CD4-positive, alpha-beta T cell (primary cell): ENCODE measurements at places on chromosomes 4 and X.

DNA sequence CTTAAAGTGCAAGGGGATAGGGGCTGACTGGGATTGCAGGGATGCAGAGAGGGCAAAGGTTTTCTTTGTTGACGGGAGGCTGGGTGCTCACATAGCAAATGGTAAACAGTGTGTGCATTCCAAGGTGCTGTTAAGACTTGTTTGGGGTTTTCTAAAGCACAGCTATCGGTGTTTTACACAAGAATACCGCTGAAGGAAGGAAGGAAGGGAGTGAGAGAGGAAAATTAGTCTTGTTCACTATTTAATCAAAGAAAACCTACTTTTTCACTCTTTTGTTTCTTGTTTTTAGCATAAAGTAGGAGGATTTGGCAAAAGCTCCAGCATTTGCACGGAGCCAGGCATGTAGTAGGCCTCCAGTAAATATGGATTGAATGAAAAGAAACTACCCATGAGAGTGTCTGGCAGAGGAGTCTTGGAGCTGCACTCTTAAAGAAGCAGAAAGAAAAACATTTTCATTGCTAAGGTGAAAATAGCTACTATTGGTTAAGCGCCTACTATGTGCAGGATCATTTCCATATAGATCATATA lies 99.7 kb downstream of the FIP1L1 start:
- no peak for DNase-seq

DNA sequence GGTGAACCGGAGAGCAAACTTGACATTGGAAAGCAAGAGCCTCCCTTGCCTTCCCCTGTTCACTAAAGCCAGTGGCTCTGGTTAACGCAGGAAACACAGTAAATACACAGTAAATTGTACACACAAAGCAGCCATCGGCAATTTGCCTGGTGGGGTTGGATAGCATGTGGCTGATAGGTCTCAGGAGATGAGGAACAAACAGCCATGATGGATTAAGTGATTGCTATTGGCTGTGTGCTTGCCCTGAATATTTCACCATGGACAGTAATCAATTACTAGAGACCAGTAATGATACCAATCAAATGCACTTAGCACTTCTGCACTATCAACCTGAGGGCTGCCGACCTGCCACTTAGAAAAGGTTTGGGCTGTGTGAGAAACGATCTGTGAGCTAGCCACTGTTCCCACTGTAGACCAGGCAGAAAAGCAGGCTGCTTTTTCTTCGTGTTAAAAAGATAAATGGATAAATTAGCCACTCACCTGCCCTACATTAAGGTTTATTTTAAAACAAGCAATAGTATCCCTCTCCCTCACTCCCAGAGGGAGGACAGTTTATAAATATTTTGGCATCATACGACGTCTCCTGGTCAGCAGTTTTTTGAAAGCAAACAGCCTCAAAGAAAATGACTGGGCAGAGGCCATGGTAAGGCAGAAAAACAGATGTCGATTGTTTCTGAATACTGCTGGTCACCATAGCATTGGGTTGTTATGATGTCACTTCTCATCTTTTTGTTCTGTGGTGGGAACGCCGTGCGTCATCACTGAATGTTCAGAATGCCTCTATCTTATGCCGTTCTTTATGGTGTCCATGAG lies 167.1 kb downstream of the MAML3 start:
- no peak for DNase-seq

DNA sequence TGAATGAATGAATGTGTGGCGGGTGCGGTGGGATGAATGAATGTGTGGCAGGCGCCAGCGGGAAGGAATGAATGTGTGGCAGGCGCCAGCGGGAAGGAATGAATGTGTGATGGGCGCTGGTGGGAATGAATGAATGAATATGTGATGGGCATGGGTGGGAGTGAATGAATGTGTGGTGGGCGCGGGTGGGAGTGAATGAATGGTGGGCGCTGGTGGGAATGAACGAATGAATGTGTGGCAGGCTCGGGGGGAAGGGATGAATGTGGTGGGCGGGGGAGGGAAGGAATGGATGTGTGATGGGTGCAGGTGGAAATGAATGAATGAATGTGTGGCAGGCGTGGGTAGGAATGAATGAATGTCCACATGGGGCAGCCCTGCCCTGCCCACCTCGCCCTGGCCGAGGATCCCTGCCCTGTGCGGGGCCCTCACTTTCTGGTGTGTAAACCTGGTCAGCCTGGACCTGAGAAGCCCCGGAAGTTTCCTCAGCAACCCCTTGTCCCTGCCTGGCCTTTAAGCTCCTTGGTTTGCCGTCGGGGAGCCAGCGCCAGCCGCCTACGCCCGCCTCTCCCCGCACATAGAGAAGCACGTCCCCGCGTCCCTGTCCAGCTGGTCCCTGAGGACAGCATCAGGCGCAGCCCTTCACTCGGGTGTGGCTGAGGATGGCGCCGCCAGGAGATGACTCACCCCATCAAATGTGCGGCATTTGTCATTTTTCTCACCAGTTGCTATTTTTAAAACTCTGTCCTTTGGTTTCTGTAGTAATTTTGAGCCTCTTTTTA lies 112.8 kb upstream of the LRPAP1 start:
- DNase-seq, result no peak

- DNase-seq, result no peak
These were observed 2.1 kb upstream of the FAM9A start for GRCh38 chrX:8803326-8803725.

- DNase-seq, result no peak
These were observed 67.2 kb downstream of the ANTXR2 start for GRCh38 chr4:80005863-80006262.

- DNase-seq, result no peak
These were observed 51.2 kb downstream of the TMEM144 start for GRCh38 chr4:158261480-158261879.

DNA sequence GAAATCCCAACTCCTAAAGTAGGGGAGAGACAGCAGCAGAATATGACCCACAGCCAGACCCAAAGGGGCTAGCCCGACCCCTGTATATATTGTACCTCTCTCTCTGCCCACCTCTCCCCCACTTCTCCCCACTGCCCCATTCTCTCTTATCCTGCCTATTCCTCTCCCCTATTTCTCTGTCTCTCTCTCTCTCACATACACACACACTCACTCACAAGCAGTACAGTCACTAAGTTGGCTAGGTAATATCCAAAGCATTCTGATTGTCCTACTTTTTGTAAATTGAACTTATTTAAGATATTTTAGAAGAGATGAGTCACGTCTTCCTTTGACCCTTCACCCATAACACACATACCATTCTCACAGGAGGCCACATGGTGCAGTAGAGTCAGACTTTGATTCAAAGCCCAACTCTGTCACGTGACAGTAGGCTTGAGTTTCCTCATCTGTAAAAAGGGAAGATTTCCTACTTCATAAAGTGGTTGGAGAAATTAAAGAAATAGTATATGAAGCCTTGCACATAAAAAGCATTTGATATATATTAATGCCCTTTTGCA lies 29.5 kb downstream of the SRPX2 start:
- DNase-seq, result no peak

GRCh38 chr4:89123451-89123851 lies 12.1 kb downstream of the TIGD2 start:
- no peak for DNase-seq

DNA sequence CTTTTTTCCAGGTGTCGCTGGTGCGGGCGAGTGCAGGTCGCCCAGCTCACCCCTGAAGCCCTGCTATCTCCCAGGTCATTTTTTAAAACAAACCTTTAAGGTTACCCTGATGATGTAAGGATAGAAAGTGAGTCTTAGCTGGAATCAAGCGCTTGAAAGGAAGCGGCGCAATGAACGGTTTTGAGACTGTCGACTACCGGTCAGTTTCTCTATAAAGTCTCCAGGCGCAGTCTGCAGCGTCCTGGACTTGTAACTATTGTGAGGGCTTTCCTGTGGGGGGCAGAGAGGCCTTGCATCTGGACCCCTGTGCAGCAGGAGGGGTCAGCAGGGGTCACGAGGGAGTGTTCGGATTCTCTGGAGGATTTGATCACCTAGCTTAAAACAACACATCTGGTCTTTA lies 1.6 kb downstream of the KIT start:
- DNase-seq, result no peak

DNA sequence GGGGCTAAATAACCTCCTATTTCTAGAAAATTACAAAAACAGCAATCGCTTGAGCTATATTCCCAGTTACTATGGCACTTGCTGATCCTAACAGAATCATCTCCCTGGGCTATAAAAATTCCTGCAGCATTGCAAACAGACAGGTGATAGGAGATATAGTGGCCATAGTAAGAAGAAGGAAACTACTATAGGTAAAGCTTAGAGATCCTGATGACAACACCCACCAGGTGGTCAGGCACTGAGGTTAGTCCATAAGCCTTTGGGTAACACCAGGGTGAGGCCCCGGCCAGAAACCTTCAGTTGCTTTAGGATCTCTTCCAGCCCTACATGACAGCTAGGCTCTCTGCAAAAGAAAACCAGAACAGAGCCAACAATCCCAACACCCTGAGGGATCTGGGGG lies 197.9 kb upstream of the PPP1R2C start:
- DNase-seq, result no peak

GRCh38 chr4:99356992-99357391 lies 4.4 kb upstream of the ADH1C start:
- DNase-seq, result no peak

GRCh38 chrX:108299704-108300103 lies 138.5 kb downstream of the COL4A6 start:
- DNase-seq, result no peak

DNA sequence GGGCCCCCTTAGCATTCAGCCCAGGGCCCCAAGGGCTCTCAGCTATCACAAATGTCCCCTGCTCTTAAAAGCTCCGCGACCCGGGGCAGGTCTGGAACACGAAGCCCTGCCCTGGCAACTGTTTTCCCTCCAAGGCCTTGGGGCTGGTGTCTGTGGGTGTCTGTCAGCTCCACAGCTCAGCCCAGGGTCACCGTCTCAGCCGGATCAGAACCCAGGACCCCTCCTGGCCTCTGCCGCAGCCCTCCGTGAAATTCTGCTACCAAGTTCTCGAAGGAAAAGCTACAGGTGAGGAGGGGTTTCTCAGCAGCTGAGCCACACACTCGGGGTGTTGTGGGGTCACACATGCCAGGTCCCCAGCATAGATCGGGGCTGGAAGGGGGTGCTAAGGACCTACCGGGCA lies 61.2 kb downstream of the ACOX3 start:
- DNase-seq, result no peak

GRCh38 chr4:53763813-53764597 lies 172.7 kb upstream of the LNX1 start:
- DNase-seq, result no peak

DNA sequence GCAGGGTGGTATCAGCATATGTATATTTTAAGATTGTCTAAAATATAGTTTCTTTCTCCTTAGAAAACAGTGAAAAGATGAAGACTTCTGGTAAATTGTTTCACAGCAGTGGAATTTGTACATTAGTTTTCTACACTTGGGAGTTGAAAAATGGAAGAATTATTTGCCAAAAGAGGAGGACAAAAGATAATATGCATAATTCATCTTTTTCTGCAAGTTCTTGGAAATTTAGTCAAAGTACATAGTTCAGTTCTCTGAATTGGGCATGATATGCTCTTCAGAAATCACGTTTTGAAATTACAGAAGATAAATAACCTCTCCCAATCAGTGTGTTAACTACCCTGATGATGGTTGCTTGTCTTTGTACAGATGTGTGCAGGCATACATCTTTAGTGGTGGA lies 47.0 kb downstream of the RBPJ start:
- DNase-seq, result no peak

DNA sequence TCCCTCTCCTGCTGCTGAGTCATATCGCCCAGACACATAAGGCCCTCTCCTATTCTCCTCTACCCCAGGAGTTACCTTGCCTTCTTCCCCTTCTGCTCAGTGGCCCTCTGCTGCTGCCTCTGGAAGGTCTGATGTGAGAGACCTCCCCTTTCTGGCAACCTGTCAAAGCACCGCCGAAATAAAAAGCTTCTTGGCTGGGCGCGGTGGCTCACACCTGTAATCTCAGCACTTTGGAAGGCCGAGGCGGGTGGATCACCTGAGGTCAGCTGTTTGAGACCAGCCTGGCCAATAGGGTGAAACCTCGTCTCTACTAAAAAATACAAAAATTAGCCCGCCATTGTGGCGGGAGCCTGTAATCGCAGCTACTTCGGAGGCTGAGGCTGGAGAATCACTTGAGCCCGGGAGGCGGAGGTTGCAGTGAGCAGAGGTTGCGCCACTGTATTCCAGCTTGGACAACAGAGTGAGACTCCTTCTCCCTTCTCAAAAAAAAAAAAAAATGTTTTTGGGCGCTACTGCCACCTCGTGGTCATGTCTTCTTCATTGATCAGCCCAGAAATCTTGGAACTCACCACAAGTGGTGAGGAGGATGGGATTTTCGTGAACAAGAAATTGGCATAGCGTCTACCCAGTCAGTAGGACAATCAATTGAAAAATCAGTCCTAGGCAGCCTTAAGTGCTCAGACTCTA lies 8.6 kb upstream of the ZXDA start:
- DNase-seq, result peak; percentile 60

- DNase-seq, result no peak
These were observed 48.0 kb upstream of the NAP1L5 start for GRCh38 chr4:88745581-88746163.

- no peak for DNase-seq
These were observed 10.2 kb downstream of the HNRNPH2 start for GRCh38 chrX:101417981-101418841.

DNA sequence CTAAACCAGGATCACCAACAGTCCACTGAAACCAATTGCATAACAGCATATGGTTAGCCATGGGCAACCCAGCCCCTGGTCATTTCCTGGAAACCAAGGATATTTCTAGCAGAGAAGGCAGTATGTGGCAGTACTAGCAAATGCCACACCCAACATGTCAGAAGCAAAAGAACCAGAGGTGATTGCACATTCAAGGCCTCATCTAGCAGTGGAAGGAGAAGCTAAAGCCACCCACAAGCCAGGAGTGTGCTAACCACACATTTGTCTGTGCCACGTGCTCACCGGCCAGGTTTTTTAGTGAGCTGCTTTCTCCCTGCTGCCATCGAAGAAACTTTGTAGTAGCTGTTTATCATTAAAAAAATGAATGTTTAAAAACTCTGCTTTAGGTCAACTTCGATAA lies 42.0 kb downstream of the TEC start:
- no peak for DNase-seq

- no peak for DNase-seq
These were observed 67.9 kb upstream of the STK26 start for GRCh38 chrX:131955099-131955777.

- DNase-seq, result no peak
These were observed 53.2 kb upstream of the C4orf54 start for GRCh38 chr4:99710681-99711345.

DNA sequence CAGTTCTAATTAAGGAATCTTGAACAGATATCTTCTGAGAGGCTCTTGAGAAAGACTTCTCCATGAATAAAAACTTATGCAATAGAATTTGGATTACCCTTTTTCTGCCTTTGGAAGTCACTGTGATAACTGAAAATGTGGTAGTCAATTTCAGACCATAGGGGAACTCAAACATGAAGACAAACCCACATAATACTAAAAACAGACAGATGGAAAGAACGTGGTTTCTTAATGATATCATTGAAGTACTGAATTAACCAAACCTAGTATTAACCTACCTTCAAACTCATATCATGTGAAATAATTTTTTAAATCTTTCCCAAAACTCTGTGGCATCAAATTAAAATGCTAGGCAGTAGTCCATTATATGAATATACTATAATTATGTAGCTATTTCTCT lies 153.5 kb downstream of the CAMK2D start:
- no peak for DNase-seq
